Chondrocyte (in vitro differentiated cells): ENCODE measurements at places on chromosomes 5 and 9. TPM values are rescaled to one million over a fixed set of nuclear protein-coding genes. Genes with fewer than 3 reads are reported as not detected.

DNA sequence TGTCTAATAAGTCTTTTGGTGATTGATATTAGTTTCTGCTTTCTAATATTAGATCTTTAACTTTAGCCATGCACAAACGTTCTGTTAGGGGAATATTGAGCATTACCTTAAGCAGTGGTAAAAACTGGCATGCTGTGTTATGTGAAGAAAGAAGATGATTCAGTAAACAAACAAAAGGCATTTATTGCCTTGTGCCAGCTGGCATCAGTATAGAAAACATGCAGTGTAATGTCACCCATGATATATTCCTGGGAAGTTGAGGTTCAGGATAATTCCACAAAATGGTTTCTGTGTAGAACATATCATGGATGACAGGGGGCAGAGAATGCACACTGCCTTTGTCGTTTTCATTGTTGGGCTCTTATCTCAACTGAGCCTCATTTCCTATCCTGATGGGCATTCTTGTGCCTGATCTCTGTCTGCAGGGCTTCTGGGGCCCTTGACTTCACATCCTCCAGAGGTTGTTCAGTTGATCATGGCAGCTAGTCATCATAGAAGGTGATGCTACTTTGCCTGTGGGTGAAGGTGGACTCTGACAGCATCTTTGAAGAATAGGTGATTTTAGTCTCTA is 24.2 kb downstream of the LRRTM2 start:
- no peak overlapping the region for H3K4me3 ChIP-seq
- no peaks in the 10 kb centered on the region for H3K27me3 ChIP-seq
- peak overlapping the region; percentile 27 for H3K27ac ChIP-seq
- H3K36me3 ChIP-seq: no peaks in the 10 kb centered on the region
- peaks cover 70% of the 10 kb centered on the region for H3K4me1 ChIP-seq

DNA sequence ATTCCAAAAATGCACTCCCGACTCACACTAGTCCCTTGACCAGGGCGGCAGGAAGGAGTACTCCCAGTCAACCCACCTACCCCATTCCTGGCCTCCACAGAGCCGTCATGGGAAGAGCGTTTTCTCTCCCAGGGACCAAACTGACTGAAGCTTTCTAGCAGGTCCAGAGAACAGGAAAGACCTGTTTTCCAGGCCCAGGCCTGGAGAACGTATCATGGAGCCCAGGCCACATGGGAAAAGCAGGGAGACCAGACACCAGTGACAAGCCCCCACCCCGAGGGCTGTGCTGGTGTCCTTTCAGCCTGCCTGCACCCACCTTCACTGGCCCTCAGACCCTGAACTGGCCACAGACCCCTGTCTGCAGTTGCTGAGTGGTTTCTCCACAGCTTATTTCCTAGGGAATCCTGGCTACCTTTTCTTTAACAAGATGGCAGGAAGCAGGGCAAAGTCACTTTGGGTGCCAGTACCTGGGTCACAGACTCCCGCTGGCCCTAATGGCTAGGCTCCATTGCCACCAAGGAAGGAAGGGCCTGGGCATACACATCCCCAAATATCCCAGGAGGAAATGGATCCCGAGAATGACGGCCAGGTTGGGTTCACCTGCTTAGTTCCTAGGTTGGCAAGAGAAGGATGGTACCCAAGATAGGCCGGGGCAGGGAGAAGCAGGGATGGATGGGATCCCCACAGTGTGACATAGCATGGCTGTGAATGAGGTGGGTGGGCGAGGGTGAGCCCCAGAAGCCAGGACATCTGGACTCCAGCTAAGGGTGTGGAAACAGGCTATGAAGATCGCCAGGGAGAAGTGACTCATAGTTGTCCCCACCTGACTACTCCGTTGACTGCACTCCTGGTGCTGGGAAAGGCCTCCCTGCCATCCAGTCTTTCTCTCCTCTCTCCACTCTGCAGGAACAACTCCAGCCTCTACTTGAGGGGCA is 12.2 kb downstream of the CCNI2 start:
- no peak overlapping the region for H3K4me3 ChIP-seq
- no peak overlapping the region for H3K27ac ChIP-seq
- H3K4me1 ChIP-seq: no peaks in the 10 kb centered on the region
- peaks cover 54% of the 10 kb centered on the region for H3K36me3 ChIP-seq
- H3K27me3 ChIP-seq: no peaks in the 10 kb centered on the region

DNA sequence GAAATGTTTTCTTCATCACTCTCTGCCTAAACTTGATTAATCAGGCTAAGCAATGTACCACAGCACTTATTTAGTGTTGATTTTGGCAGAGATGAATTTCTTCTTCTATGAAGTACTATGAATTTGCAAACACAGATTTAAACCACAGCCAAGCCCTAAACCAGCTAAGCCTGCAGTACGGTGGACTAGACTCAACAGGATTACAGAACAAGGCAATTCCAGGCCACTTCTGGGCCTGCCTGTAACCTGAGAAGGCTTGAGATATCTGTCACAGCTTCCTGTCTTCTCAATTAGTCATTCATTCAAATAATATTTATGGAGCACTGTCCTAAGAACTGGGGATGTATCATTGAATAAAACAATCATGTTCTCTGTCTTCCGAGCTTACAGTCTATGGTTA is 32.4 kb upstream of the CAST start:
- DNase-seq: no peak
- peak overlapping the region; percentile 56 for H3K27ac ChIP-seq
- peaks cover 38% of the 10 kb centered on the region for H3K4me1 ChIP-seq
- peaks cover 1% of the 10 kb centered on the region for H3K36me3 ChIP-seq
- H3K4me3 ChIP-seq: no peak overlapping the region

DNA sequence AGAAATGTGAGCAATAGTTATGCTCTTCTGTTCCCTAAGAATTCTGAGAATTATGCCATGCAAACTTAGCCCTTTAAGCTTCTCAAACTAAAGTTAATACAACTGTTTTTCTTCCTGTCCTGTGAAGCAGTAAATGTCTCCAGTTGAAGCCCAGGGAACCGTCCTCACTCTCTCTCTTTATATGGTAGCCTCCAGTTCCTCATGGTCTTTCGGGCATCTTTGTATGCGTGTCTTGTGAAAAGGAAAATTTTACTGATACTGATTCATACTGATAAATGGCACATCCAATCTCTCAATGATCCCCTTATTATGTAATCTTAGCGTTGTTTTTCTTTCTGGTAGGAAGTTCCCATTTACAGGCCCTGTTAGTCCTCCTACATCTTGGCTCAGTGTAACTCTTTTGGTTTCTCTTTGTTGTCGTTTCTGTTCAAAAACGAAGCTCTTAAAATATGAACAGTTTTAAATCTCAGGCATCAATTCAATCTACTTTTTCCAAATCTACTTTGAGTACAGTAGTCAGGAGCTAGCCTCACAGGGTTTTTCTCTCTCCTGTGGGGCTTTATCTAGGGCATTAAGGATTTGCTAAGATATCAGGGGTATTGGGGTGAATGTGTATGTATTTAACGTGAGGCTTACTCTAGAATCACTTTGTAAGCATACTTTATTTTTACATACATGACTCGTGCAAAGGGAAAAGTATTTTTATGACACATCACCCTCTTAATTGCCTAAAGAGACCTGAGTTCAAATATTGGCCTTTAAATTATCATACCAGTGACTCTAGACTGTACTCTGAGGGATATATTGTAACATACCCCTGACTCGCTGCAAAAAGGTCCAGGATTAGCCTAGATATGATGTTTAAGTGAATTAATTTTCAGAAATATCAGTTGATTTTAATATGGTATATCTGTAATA is 258.0 kb downstream of the NR3C1 start:
- no peak for DNase-seq
- H3K36me3 ChIP-seq: no peaks in the 10 kb centered on the region
- peaks cover 56% of the 10 kb centered on the region for H3K4me1 ChIP-seq
- no peaks in the 10 kb centered on the region for H3K27me3 ChIP-seq
- peak overlapping the region; percentile 70 for H3K27ac ChIP-seq
- H3K4me3 ChIP-seq: no peak overlapping the region

DNA sequence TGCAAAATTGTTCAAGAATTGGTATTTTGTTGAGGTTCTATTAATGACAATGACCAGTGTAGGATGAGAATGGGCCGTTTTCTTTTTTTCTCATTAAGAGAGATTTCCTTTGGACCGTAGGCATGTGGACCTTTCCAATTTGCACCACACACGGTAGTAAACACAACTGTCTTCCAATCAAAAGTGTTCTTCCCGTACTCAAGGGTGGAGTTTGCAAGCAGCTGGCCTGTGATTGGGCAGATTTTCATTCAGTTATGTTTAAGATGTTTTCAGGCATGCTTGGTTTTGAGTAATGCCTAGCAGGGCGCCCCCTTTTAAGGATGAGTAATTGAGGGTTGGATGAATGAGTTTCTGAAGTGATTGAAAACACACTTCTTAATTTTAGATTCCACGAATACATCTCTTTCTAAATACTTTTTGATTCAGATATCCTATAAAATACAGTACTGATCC is 2.5 kb downstream of the KDM3B start:
- H3K4me3 ChIP-seq: peak overlapping the region; percentile 94
- no peak for DNase-seq
- no peaks in the 10 kb centered on the region for H3K36me3 ChIP-seq
- peaks cover 54% of the 10 kb centered on the region for H3K4me1 ChIP-seq
- peak overlapping the region; percentile 98 for H3K27ac ChIP-seq

DNA sequence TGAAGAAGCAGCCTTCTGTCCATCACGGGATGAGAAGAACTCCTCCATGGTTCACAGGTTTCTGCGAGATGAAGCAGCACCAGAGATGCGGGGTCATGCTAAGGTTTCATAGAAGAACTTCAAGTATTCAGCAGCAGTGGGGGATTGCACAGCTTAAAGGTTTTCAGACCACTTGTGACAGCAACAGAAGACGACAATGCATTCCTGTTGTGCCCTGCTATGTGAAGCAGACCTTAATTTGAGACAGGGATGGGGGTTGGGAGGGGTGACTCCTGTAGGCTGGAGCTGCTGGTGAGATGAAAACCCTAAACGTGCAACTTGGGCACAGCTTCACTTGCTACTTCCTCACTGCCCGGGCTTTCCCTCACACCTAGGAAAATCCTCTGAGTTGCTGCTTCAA is 256.0 kb downstream of the SLIT3 start:
- H3K4me3 ChIP-seq: no peak overlapping the region
- no peak for DNase-seq
- H3K4me1 ChIP-seq: peaks cover 18% of the 10 kb centered on the region
- H3K36me3 ChIP-seq: peaks cover 2% of the 10 kb centered on the region
- no peak overlapping the region for H3K27ac ChIP-seq
- no peaks in the 10 kb centered on the region for H3K27me3 ChIP-seq

DNA sequence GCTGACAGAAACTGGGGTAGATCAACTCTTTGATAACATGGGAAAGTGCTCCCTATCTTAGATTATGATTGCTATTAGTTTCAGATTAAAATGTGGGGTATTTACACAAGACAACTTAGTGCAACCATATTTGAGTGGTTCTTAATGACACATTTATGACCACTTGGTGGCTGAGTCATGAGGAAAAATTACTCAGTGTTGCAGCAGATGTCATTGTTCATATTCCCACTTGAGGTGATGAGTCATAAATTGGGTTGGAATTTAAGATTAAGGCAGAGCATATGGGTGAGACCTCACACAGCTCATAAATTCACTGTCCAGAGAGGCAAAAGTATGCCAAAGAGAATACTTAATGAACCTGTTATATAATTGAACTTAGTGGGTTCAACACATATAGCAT is 408.3 kb downstream of the DMRT2 start:
- peaks cover 4% of the 10 kb centered on the region for H3K4me1 ChIP-seq
- no peaks in the 10 kb centered on the region for H3K27me3 ChIP-seq
- no peak for DNase-seq
- H3K27ac ChIP-seq: peak overlapping the region; percentile 46
- H3K36me3 ChIP-seq: no peaks in the 10 kb centered on the region
- H3K4me3 ChIP-seq: no peak overlapping the region

DNA sequence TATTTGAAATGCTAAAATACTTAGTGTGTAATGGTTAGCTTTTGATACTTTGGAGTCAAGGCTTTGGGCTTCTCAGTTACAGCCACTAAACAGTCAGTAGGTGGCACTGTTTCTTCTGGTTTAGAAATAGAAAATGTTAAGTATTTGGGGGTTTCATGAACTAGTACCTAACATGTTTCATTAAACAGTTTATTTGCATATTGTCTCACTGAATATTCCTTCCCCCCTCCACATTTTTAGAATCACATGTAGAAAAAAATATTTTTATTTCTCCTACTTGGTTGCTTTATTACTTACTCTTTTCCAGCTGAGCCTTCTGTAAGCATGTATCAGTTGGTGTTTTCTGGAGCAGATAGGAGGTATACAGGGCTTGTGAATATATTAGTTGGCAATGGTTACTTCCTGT is 48.0 kb downstream of the IPO11 start:
- no peak for DNase-seq
- no peaks in the 10 kb centered on the region for H3K27me3 ChIP-seq
- no peak overlapping the region for H3K4me3 ChIP-seq
- no peak overlapping the region for H3K27ac ChIP-seq

- peak; percentile 63 for DNase-seq
- H3K4me3 ChIP-seq: no peak overlapping the region
- peaks cover 18% of the 10 kb centered on the region for H3K4me1 ChIP-seq
- H3K27me3 ChIP-seq: no peaks in the 10 kb centered on the region
- no peak overlapping the region for H3K27ac ChIP-seq
Observed at GRCh38 chr9:121840838-121841760, 189.7 kb downstream of the DAB2IP start.

DNA sequence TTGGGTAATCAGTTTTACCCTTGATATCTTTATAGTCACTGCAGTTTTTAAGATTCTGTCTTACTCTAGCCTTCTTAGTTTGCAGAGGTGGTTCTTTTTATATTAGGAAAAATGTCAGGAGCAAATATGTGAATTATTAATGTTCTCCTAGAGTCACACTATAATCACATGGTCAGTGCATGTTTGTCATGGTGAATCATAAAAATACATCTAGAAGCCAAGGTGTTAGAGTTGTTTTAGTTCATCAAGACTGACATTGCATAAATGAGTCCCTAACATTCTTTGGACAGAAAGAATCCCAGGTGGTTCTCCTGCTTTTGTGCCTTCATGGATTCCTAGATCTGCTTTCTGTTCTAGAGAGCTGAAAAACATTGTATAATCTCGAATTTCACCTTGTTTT is 22.9 kb downstream of the ATG10 start:
- H3K27ac ChIP-seq: no peak overlapping the region
- no peak for DNase-seq

- no peak overlapping the region for H3K27ac ChIP-seq
- H3K27me3 ChIP-seq: peaks cover 13% of the 10 kb centered on the region
- H3K4me1 ChIP-seq: peaks cover 6% of the 10 kb centered on the region
- H3K4me3 ChIP-seq: no peak overlapping the region
- no peak for DNase-seq
- no peaks in the 10 kb centered on the region for H3K36me3 ChIP-seq
Observed at GRCh38 chr5:174204535-174205313, 159.2 kb downstream of the NSG2 start.

Gene MYO10
- 51.9 to 55.4 TPM (median 54.5 TPM) in 3 replicates for total RNA-seq

Gene NRG2
- total RNA-seq: 0.13 to 0.39 TPM (median 0.27 TPM) in 3 replicates

Gene ARID3C
- 0.20 TPM in 1 of 3 replicates, not detected in the others for total RNA-seq

Gene PCDHGA10
- total RNA-seq: 14.9 to 17.4 TPM (median 15.8 TPM) in 3 replicates

Gene SPAG8
- total RNA-seq: 0.30 to 3.3 TPM (median 0.82 TPM) in 3 replicates

Gene BARHL1
- total RNA-seq: not detected in 3 replicates
